HL-60 (cell line): ENCODE measurements at places on chromosomes 1 and 21.
A peak's percentile ranks its signal among the peaks of the same experiment; 100 is the strongest.

GRCh38 chr1:31752258-31752657 is 11.9 kb downstream of the ADGRB2 start:
- no peak for DNase-seq

- no peak for DNase-seq
Observed at GRCh38 chr1:55580845-55581332, 365.7 kb upstream of the USP24 start.

DNA sequence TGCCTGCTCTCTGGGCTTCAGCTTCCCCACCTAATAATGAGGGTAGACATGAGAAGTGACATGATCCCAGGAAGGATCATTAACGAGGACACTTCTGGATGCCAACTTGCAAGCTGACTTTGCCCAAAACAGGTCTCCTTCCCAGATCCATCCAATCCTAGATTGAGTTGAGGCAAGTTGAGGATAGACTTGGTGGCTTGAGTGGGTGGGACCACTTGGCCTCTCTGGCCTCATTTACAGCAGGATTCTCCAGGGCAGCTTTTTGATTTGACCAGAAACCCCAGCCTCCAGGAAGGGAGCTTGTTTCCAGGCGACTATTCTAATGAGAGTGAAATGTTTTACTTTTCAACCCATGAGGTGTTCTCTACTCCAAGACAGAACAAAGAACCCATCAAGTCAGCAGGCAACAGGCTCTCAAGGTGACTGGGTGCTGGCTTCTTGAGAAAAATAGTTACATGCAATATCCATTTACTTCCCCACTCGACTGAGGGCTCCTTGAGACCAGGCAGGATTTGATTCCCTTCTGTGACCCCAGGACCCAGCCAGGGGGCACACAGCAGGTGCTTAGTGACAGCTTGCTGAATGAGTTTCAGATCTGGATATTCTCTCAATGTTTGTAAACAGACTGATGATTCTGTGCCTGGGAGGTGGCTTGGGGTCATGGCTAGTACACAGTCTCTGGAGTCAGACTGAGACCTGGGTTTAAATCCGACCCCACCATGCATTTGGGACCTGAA is 128.2 kb downstream of the DMRTB1 start:
- DNase-seq, result no peak

DNA sequence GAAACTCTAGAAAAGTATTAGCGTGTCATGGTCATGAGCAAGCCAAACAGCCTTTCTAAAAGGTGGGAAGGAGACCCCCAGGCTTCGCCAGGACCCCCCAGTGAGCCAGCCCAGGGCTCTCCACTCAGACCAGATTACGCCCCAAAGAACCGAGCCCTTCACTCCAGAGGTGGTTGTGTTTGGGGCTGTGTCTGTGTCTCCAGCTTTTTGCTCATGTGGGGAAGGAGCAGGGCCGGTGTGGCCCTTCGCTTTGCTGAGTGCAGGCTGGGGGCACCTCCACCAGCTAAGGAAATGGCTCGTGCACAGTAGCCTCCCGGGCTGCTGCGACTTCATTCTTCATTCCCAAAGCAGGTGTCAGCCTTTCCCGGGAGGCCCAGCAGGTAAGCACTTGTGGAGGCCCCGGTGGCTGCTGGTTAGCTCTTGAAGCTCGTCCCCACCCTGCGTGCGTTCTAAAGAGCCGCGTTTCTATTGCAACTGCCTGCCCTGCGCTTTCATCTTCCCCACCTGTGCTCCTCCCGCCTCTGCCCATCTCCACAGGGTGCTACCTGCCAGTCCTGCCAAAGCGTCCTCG is 531 bp downstream of the TSPEAR start:
- DNase-seq, result no peak

GRCh38 chr1:210231846-210232510 is 618 bp upstream of the SERTAD4 start:
- no peak for DNase-seq

DNA sequence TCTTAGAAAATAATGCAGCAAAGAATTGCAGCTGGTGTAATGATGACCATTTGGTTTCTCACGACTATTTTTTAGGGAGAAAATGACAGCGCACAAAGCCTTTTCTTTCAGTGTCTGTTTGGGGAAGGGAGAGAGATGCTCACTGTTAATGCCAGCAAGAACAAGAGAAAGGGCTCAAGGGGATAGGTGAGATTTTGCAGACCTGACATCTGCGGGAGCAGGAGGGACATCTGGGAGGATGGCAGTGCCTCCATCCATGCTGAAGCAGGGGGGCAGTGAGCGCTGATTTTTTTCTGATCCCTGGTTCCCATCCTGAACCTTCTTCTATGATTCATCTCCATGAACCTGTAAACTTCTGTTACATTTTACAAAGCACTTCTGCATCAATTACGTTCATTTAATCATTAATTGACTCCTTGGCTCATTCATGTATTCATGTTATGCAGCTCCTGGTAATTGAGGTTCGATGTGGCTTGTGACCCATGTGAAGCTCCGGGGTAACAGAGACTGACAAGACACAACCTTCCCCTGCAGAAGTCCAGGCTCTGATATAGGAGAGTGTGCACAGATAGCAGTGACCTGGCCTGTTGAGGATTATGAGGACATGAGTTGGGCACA is 595.3 kb downstream of the PTPRU start:
- no peak for DNase-seq

DNA sequence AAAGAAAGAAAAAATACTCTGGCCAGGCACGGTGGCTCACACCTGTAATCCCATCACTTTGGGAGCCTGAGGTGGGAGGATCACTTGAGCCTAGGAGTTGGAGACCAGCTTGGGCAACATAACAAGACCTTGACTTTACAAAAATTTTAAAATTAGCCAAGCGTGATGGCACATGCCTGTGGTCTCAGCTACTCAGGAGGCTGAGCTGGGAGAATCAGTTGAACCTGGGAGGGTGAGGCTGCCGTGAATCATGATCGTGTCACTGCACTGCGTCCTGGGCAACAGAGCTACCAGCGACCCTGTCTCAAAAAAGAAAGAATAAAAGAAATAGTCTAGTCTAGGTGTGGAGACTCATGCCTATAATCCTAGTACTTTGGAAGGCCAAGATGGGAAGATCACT is 22.3 kb downstream of the RRP1B start:
- no peak for DNase-seq

- DNase-seq, result no peak
Observed at GRCh38 chr21:42164818-42165217, 54.1 kb upstream of the ABCG1 start.

DNA sequence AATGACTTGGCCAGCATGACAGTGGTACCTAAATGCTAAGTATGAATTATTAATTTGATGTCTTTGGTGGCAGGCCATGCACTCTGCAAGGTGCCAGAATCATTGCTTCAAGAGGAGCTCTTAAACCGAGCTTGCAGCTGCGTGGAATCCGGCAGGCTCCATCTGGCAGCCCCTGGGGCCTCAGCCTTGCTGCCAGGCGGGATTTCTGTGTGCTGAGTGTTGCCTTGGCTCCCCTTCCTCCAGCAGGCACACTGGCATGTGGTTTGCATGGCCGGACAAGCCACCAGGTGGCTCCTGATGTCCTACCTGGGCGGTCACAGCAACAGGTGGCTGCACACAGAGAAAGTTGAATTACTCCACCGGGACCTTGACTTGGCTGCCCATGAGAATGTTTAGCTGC is 155.4 kb downstream of the URB2 start:
- no peak for DNase-seq

DNA sequence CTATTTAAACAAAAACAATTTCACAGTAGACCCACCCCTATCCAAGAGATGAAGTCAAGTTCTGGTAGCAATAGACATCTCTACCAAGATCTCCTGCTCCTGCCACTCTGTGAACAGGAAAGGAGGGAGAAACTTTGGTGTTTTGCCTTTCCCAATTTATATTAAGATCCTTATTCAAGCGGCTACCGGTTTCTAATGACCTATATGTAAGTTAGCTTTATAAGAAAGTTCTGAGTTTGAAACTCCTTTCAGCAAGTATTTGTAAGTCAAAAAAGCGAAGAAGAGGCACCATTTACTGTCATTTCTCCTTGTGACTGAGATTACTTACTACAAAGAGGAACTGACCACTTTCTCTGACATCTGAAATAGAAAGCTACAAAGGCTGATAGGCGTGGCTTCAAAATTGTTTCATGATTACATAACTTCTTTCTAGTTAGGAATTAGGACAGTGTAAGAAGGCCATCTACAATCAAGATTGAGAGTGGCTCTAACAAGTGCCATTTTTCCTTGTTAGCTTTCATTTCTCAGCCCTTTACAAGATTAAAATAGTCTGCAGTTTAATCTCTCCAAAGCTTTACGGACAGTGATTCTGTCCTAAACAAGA is at the start of gene MNDA:
Gene MNDA, plus strand, starts transcription at position 448 of the 604 bp plus-strand sequence. CDS start 10,803 bp downstream, outside the sequence.
- DNase-seq, result peak; percentile 84

DNA sequence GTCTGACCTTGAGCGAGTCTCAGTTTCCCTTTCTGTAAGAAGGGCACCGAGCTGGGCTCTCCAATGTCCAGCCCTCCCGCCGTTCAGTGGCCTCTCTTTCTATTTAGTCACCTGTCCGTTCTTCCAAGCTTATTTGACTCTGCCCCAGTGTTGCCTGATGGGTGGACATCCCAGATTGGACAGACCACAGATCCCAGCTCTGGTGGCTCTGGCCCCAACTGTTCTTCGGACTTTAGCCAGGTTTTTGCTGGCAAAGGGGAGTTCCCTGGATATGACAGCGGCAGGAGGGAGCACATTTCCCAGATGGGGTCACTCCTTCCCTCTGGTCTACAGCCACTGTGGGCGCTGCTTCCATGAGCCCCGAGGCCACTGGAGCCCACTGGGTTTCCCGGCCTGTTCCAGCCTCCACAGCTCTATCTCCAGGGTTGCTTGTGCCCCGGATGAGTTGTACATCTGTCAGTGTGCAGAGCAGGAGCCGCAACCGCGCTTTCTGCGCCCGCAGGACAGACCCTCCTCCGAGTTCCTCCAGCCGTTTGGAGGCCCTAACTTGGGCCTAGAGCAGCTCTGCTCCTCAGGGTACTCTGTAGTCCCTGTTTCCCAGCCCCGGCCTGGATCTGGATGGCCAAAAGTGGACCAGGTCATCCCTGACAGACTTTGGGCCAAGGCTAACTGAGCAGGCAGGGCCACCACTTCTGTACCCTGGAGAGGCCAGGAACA is 3.8 kb downstream of the DMBX1 start:
- DNase-seq, result no peak

- DNase-seq, result no peak
Observed at GRCh38 chr21:9730866-9731265, 790.5 kb upstream of the TPTE start.

DNA sequence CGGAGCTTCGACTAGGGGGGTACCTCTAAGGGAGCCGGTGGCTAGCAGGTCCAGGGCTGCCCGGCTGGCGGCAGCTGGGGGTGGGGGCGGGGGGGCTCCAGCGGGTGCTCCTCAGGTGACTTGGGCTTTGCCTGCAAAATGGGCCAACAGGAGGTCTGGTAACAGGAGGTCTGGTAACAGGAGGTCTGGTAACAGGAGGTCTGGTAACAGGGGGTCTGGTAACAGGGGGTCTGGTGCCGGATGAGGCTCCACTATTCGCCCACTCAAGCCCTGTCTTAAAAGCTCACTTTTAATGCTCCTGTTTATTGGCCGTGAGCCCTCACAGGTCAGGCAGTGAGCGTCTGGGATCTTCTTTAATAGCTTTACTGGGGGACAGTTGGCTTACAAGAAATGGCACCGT is 40.4 kb upstream of the ACTRT2 start:
- no peak for DNase-seq

DNA sequence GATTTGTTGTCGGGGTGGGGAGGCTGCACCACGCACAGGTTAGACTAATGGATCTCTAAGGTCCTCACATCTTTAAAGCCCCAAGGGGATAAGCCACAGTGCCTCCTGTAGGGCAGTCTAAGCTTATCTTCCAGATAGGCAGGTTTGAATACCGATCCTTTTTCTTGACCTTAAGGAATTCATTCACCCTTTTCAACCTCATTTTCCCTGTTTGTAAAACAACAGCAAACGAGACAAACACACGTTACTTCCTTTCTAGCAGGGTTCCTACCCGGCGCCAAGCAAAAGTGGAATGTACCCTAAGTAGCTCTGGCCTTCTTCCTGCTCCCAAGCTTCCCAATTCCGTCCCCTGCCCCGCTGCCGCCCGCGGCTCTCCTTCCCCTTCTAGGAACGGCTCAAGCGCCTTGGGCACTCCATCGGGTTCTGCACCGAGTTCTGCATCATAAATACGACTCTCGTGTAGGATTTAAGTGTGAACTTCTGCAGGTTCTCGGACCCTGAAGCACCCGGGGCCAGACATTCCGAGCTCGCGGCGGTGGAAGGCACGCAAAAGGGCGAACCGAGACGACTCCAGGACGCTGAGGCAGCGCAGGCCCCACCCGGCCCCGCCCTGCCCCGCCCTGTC is 548 bp upstream of the CDC20 start:
- peak; percentile 68 for DNase-seq

DNA sequence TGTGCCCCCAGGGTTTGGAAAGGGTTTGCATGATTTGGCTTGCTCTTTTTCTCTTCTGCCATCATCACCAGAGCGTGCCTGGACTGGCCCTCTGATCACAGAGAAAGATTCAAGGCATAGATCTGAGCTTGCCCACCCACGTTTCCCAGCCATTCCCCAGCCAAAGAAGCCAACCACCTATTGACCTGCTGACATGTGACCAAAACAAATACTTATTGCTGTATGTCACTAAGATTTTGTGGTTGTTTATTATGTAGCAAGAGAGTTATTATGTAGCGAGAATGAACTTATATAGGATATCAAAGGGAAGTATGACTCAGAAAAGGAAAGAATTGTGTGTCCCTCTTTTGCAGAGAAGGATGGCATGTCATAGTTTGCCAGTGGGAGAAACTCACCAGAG is 59.9 kb downstream of the UBE2U start:
- DNase-seq, result no peak

DNA sequence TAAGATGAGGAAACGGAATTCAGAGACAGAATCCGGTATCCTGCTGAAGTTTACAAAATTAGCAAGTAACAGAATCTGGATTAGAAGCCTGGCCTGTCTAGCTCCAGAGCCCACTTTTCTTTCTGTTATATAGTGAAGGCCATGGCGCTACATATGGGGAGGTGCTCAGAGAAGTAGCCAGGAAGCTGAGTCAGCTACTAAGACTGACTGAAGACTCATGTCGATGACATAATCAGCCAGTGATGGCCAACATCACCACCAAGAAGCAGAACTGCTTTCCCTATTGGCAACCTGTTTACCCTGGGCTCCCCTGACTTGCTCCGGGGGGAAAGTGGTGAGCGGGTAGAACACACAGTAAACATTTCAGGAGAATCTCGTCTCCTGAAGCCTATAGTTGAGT is 18.8 kb downstream of the LRRC52 start:
- DNase-seq, result no peak

- no peak for DNase-seq
Observed at GRCh38 chr1:33294071-33295010, 26.6 kb downstream of the A3GALT2 start.

GRCh38 chr1:214571281-214571680 is 19.9 kb upstream of the PTPN14 start:
- no peak for DNase-seq

GRCh38 chr1:151565502-151566189 is 25.5 kb downstream of the TUFT1 start:
- no peak for DNase-seq

DNA sequence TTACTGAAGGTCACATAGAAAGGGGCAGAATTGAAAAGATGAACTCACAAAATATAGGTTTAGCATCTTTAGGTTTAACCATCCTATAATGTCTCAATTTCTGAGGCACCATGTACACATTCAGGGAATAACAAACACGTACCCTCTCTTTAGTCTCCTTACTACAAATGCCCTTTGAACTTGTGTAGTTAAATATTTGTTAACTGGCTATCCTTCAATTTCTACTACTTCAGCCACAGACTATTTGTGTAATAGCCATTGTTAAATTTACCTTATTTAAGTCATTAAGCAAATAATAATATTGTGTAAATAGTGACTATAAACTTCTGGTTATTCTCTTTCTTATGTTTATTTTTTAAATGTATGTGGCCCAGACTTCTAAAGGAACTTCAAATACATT is 600.5 kb downstream of the KCNT2 start:
- DNase-seq, result no peak
